ENCODE measurements at places on chromosomes 7 and 10. TPM values are rescaled to one million over a fixed set of nuclear protein-coding genes. Genes with fewer than 3 reads are reported as not detected.

Gene GRM3
- not detected for total RNA-seq

Gene LRIT1
- not detected for total RNA-seq

Gene MMD2
- not detected for total RNA-seq

Gene BCAP29
- total RNA-seq = 52.6 TPM

Gene HTR7
- total RNA-seq = not detected

Gene SEC31B
- total RNA-seq = 21.4 TPM

Gene BTBD16
- total RNA-seq = not detected

Gene HMX2
- total RNA-seq = not detected

Gene GPR15LG
- total RNA-seq = not detected

Gene AMZ1
- not detected for total RNA-seq

Gene CYP26C1
- 0.04 TPM for total RNA-seq

Gene HMX3
- 0.25 TPM for total RNA-seq

Gene PRLHR
- not detected for total RNA-seq

Gene HOXA6
- not detected for total RNA-seq

Gene TLX1
- total RNA-seq = not detected

Gene CCDC3
- not detected for total RNA-seq

Gene NKX1-2
- not detected for total RNA-seq

Gene STEAP4
- total RNA-seq = not detected

Gene CTAGE8
- not detected for total RNA-seq

Gene PLEKHS1
- total RNA-seq = not detected

Gene NUDT13
- total RNA-seq = 1.3 TPM

Gene ZNF425
- total RNA-seq = 1.4 TPM

Gene PSAP
- 99.0 TPM for total RNA-seq

Gene SPOCK2
- total RNA-seq = 48.8 TPM

Gene HOGA1
- not detected for total RNA-seq

Gene IKZF1
- total RNA-seq = 236 TPM

Gene ODAD2
- total RNA-seq = 0.23 TPM

Gene ADCY1
- 0.25 TPM for total RNA-seq

Gene VWDE
- total RNA-seq = 0.84 TPM

Gene SPDYE11
- total RNA-seq = not detected

Gene MARCHF5
- 30.4 TPM for total RNA-seq

Gene GLI3
- total RNA-seq = 0.15 TPM

Gene KCND2
- total RNA-seq = not detected

Gene CACNA2D1
- not detected for total RNA-seq

Gene PRSS37
- not detected for total RNA-seq

Gene PAX4
- not detected for total RNA-seq

Gene SPAG6
- total RNA-seq = not detected

Data from activated CD8-positive, alpha-beta memory T cell treated with anti-CD3 and anti-CD28 coated beads for 36 hours (primary cell).